ENCODE measurements at places on chromosomes 1 and 21. TPM values are rescaled to one million over a fixed set of nuclear protein-coding genes. Genes with fewer than 3 reads are reported as not detected.

- DNase-seq, result no peak
Measured at GRCh38 chr1:96674915-96675314, 46.7 kb upstream of the PTBP2 start.

DNA sequence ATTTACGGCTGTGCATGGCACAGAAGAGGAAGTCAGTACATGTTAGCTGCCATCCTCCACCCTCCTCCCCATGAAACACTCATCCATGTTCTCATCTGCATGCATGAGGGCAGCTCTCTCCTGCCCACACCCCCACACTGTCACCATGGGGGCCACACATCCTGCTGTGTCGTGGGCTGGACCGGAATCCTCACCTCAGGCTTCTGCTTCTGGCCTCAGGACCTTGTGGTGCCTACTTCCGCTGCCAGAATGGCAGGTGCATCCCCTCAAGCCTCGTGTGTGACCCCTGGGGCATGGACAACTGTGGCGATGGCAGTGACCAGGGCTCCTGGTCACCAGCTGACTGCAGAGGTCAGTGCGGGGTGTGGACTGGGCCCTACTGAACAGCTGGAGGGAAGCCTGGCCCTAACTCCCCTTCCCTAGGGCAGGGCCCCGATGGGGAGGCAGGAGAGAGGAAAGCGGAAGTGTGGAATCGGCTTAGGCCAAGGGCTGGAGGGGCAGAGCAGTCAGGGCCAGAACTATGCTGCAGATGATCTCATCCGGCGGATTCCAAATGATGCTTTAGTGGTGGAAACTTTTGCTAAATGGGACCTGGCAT is 3.8 kb downstream of the LDLRAD2 start:
- no peak for DNase-seq

DNA sequence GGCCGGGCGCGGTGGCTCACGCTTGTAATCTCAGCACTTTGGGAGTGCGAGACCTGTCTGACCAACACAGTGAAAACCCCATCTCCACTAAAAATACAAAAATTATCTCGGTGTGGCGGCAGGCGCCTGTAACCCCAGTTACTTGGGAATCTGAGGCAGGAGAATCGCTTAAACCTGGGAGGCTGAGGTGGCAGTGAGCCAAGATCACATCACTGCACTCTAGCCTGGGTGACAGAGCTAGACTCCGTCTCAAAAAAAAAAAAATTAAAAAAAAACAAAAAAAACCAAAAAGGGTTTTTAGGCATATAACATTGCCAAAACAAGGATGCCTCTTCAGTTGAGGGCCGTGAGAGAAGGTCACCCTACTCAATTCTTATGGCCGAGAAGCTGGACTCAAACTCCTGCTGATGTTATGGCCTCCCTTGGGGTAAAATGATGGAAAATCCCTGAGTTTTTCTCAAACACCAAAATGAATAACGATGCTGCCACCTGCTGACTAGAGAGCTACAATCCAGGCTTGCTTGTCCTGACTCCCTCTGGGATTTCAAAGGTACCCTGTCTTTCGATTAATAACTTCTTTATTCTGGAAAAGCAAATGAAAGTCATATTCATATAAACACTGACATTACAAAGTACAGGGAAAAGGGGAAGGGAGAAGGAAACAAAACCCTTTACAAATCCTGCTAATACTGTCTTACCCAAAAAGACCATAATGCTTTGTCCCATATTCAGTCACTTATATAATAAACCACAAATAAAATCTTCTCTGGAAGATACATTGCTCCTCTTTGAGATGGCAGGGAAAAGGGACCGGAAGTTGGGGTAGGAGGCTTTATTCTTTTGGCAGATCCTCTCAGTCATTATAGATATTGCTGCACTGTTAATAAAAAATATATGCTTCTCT is 10.7 kb downstream of the RAB42 start:
- DNase-seq, result peak; percentile 78

- no peak for DNase-seq
Measured at GRCh38 chr1:58529284-58529683, 17.2 kb downstream of the OMA1 start.

Gene AMY1B
- polyA plus RNA-seq, result not detected

DNA sequence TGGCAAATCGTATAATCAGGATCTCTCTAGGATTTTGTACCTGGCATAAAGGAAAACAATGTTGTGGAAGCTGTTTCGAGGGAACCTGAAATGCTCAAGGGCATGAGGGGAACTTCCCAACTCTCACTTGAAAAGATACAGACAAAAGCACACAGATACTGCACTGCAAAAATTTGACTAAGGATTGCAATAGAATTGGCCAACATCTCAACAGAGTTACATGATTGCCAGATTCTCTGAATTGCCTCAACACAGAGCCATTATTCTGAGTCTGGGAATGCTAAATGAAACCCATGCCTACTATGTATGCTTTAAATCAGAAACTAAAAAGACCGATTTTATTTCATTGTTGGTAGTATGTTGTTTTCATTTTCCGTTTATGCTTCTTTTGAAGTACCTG is 16.0 kb downstream of the KRTAP19-8 start:
- no peak for DNase-seq

Gene RIPPLY3
- polyA plus RNA-seq, result not detected

Gene TMPRSS3
- polyA plus RNA-seq, result not detected

DNA sequence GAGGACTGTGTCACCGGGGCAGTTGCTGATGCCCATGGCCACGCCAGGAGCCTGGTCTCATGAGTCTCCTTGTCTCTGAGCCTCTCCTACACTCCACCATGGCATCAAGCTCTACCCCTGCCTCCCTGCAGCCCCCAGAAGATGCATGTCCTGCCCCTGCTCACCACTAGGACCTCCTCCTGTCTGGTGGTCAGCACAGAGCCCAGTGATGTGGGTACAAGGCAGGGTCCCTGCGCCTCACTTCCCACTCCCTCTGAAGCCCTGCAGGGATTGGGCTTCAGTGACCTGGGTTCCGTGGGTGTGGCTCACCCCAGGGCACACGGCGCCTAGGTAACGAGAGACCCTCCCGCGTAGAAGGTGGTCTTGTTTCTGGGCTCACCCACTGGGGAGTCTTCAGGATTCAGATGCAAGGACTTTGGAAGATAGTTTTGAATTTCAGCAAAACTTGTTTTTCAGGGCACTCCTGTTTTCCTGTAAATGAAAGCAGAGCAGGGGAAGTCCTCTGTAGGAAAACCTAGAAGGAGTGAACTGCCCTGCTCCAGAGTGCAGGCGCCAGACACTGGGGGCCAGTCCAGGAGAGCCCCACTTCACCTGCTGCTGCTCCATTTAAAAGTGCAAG is 2.8 kb downstream of the COL18A1 start:
- DNase-seq, result no peak

GRCh38 chr1:29469457-29469856 is 233.1 kb downstream of the PTPRU start:
- DNase-seq, result no peak

Gene SDHC
- 174 TPM for polyA plus RNA-seq

Gene HTR6
- not detected for polyA plus RNA-seq

Gene CELA3A
- not detected for polyA plus RNA-seq

DNA sequence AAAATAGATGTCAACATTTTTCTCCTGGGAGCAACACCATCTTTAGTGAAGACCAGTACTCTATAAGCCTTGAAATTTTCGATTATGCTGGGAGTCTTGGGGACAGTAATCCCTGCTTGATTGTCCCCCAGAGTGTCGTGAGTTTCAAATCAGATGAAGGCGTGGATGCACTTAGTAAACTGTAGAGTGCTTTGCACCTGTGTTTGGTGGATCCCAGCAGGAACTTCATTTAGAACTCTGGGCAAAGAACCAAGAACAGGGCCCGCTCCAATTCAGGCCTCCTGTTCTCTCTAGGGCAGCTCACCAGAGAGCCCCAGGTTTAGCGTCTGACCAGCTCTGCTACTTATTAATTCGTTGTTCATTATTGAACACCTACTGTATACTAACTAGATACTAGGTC is 1.5 kb downstream of the GPX7 start:
- no peak for DNase-seq

Measured in K562 (cell line).